ENCODE measurements at places on chromosomes 2 and 18.

GRCh38 chr18:10851824-10852319 is 297.5 kb downstream of the PIEZO2 start:
- DNase-seq = no peak

GRCh38 chr2:150043172-150043500 is 444.3 kb downstream of the RND3 start:
- DNase-seq = no peak

DNA sequence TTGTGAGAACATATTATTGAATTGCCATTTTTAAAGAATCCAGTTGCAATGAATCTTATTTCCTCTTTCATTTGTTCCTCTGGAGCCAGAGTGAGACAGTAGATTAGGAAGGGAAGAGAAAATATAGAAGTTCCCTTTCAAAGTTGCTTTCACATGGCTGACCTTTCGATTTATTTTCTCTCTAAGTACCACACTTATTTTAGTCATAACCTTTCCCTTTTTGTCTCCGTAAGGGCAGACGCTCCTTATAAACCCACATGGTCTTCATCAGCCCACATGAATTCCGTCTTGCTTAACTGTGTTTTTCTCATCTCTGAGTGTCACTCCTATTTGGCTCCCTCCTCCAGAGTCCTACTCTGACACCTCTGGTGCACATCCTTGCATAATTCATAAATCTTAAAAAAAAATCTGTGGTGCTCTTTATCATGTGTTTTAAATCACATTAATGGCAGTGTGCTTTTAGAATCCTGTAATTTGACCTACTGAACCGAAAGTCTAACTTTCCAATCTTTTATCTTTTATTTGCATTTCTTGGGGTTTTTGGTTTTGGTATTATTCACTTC is 38.5 kb upstream of the ZNF396 start:
- no peak for DNase-seq

- DNase-seq = no peak
Measured at GRCh38 chr2:112189001-112189556, 50.9 kb downstream of the FBLN7 start.

DNA sequence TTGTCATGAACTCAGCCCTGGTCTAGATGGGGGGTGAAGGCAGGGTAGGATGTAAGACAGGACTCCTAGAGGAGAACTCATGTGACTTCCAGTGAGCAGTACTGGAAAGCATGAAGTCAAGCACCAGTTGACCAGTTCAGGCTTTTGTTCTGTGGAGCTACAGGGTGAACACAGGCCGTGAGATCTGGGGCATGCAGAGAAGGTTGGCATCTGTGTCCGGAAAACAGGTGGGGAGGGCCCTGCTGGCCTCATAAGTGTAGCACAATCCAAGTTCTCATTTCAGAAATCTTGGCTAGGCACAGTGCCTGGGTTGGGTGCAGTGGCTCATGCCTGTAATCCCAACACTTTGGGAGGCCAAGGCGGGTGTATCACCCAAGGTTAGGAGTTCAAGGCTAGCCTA is 50.9 kb upstream of the SPATS2L start:
- no peak for DNase-seq

DNA sequence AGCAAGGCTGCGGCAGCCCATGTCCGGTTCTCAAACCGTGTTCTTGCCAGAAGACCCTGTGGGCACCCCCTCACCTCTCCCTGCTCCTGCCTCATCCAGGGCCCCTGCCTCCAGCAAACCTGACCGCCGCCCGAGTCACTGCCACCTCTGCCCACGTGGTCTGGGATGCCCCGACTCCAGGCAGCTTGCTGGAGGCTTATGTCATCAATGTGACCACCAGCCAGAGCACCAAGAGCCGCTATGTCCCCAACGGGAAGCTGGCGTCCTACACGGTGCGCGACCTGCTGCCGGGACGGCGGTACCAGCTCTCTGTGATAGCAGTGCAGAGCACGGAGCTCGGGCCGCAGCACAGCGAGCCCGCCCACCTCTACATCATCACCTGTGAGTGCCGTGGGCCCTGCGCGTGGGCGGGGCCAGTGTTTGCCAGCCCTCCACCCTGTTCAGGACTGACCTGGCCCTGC is 32.2 kb downstream of the MTERF4 start:
- no peak for DNase-seq

- DNase-seq = no peak
Measured at GRCh38 chr2:120709608-120710041, 26.0 kb upstream of the GLI2 start.

GRCh38 chr2:15425712-15426111 is 135.4 kb downstream of the NBAS start:
- no peak for DNase-seq

DNA sequence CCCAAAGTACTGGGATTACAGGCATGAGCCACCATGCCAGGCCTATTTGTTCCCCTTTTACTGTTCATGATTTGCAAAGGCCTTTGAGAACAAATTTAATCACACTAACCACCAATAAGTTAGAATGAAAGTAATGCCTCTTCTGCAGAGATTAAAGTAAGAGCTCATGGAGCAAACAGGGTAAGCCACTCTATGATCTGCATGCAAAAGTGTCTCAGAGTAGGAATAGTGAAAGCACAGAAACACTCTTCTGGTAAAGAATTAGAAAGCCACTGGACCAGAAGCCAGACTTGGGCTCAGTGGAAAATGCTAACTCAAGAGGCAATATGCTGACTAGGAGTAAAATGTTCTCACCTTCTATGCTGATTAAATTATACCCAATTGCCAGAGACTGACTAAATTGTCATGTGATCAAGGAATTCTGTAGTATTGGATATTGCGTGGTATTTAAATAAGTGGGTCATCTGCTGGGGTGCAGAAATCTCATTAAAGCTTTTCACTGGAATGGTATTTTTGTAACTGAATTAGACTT is 235.3 kb upstream of the ERBB4 start:
- DNase-seq = no peak

DNA sequence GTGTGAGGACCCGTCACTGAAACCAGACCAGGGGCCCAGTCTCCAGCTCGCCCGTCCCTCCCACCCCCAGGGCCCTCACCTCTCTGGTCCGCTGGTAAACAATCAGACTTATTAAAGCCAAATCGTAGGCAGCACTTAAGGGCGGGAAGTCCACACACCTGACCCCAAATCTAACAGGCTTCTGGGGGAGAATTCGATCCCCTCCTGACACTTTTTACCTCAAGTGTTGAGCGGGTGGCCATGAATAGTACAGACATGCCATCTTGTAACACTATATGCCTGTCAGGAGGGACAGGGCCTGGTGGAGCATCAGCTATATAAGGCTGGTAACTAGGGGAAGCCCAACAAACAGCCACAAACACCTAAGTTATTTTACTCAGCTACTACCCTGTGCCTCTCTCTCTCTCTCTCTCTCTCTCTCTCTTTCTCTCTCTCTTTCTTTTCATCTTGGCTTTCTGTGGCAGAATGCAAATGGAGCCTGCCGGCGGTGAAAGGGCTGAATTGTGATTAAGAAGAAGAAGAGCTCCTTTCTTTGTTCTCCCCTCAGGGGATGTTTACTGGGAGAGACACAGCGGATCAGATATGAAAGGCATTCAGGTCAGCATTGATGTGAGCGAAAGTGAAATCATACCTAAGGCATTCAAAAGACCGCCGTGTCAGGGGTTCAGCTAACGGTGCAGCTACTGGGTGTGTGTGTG is 9.5 kb downstream of the ZEB2 start:
- DNase-seq = no peak

- DNase-seq = no peak
Measured at GRCh38 chr2:183868707-183869106, 729.6 kb upstream of the ZNF804A start.

GRCh38 chr2:18171191-18172139 is 293.0 kb downstream of the KCNS3 start:
- DNase-seq = no peak

GRCh38 chr2:233129351-233129978 is 69.3 kb downstream of the INPP5D start:
- DNase-seq = no peak

GRCh38 chr2:15238028-15238427 is 323.1 kb downstream of the NBAS start:
- no peak for DNase-seq

DNA sequence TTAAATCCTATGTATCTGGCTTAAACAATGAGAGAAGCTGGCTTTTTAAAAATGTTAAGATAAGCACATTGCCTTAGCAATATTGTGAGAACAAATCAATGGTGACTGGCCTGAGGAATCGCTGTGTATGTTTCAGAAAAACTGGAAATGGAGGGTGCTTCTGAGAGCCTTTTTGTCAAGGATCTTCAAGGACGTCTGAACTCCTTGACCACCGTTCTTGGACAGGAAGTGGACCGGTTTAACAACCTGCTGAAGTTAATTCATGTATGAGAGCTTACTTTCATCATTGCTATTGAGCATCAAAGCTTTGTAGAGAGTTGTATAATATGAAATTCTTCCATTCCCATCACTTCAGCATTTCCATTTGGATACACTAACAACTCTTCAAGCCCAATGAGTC is 72.6 kb downstream of the TRABD2A start:
- no peak for DNase-seq

DNA sequence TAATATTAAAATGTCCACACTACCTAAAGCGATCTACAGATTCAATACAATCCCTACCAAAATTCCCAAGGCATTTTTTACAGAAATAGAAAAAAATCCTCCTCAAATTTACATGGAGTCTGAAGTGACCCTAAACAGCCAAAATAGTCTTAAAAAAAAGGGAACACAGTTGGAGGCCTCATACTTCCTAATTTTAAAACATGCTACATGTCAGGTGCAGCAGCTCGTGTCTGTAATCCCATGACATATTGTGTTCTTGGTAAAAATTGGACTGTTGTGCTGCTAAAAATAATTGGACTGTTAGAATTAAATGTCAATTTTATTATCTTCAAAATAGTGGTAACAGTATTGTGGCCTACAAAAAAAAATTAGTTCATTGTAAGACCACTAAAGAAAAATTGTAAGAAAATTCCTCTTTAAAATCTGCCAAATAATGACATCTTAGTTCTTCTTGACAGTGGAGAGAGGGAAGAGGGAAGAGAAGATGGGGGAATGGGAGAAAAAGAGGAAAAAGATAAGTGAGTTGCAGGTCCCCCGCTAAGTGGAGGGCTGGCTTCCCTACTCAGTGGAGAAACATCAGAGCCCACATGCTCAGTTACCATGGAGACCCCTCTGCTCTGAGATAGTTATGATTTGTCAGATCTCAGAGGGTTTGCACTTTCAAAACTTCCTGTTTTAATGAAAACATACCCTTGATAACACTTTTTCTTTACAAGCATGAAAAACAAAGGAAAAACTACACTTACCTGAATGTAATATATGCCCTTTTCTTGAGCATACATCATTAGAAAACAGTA is 46.5 kb downstream of the UNC50 start:
- DNase-seq = no peak

- no peak for DNase-seq
Measured at GRCh38 chr2:64400105-64400728, 53.7 kb upstream of the LGALSL start.

DNA sequence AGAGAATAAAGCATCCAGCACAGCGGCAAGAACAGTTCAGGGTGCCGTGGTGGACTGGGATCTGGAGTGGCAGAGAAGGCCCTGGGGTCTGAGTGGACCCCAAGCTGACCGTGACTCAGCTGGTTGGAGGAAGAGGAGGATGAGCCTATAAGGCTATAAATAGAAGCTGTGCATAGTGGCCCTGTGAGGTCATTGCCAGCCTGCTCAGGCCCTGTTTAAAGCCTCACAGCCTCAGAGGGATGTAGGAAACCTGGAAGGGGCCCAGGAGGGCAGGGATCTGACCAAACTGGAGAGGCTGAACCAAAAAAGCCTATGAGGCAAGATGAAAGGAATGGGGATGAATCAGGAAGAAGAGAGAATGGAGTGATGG is 11.3 kb upstream of the DES start:
- DNase-seq = no peak

- no peak for DNase-seq
Measured at GRCh38 chr2:138621139-138621538, 119.6 kb downstream of the SPOPL start.

GRCh38 chr18:74613381-74613780 is 15.7 kb downstream of the ZNF407 start:
- DNase-seq = no peak

DNA sequence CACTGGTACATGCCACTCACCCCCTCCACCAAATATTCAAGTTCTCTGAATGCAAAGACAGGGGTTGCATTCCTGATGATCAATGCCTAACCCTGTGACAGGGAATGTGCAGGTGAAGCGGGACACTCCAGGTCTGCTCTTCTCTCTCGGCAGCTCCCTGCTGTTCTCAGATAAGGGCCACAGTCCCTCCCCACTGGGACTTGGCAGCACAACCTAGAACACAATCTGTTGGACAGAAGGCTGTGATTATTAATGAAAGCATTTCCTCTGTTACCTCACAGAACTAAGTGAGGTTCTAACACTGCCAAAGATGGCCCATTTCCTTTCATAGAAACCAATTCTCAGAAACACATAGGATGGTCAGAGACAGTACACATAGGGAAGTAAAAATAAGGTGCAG is 42.7 kb downstream of the VSNL1 start:
- no peak for DNase-seq

GRCh38 chr2:159128191-159128590 is 158.3 kb downstream of the WDSUB1 start:
- no peak for DNase-seq

- no peak for DNase-seq
Measured at GRCh38 chr2:75102011-75102410, 97.3 kb downstream of the TACR1 start.

- no peak for DNase-seq
Measured at GRCh38 chr2:176500901-176501300, 231.7 kb downstream of the MTX2 start.

DNA sequence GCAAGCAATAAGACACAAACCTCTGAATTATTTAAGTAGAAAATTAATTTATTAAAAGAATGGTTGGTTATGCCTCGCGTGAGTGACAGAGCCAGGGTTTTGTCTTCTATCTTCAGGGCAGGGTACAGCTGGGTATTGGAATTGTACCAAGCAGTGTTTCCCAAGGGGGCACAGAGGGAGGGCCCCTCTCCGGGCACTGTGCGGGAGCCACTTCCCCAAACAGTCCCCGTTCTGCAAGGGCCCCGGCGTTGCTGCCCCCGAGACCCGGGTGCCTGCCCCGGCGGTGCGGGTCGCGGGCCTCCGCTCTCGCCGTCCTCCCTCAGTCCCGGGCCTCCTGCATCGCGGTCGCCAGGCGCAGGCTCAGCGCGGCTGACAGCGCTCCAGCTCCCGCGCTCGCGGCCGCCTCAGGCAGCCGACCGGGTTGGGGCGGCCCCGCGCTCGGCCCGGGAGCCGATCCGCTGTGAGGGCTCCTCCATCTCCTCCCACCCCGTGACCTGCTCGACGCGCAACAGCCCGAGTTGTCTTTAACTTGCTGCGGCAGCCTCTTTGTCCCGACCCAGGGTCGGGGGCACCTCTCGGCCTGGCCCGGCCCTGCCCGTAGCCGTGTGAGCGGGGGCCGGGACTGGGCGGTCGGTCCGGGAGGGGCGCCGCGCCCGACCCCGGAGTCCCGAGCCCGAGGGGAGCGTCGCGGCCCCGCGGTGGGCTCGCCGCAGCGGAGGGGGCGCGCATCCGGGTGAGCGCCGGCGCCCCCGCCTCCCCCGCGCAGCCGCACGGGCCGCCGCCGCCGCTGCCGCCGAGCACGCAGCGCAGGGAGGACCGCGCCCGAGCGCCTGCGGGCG is 620 bp upstream of the GALNT1 start:
- DNase-seq = peak; percentile 38
